Stimulated activated CD4-positive, alpha-beta T cell treated with anti-CD3 and anti-CD28 coated beads, Interleukin-1b, Interleukin-23, amount 100 ng/mL, for 1 hour (primary cell): ENCODE measurements at places on chromosomes 5 and 9.

DNA sequence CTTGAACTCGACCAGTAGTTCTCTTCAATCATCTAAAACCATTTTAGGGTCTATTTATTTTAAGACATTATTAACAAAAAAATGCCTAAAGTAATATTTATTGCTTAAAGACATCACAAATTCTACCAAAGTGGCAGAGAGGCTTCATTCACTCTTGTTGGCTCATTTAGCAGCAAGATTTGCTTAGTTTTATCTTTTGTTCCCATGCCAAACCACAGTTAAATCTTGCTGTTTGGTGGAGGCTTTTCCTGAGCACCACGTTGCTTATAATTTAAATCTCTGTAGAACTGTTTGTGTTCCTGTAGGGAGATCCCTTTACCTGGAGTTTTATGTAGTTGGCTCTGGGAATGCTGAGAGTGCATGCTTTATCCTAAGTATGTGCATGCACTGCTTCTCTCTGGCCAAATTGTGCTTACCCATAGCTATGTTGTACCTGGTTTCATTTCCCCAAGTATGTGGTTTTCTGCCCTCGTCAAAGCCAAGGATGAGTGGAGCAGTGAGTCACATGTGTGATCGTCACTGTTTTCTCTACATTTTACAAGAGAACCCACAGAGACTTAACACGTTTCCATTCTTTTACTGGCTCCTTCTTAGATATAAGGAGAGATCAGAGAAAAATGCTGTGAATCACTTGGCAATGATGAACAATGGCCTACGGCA is 42.1 kb upstream of the MAST4 start:
- no peak for DNase-seq

GRCh38 chr5:83866181-83866580 is 145.5 kb upstream of the HAPLN1 start:
- DNase-seq: no peak

DNA sequence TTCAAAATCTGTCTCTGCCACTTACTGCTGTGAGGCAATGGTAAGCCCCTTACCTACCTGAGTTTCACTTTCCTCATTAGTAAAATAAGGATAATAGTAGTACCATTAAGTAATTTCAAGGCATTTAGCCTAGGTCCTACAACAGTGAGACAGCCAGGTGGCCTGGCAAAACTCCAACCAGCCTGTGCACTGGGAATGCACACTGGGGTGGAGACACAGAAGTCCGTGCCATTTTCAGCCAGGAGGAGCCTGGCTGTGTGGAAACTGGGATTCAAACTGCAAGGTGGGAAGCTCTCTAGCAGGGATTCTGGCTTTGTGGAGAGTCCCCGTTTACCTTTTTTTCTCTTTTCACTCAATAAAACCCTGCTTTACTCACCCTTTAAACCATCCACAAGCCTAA is 630.4 kb downstream of the PRELID2 start:
- no peak for DNase-seq

DNA sequence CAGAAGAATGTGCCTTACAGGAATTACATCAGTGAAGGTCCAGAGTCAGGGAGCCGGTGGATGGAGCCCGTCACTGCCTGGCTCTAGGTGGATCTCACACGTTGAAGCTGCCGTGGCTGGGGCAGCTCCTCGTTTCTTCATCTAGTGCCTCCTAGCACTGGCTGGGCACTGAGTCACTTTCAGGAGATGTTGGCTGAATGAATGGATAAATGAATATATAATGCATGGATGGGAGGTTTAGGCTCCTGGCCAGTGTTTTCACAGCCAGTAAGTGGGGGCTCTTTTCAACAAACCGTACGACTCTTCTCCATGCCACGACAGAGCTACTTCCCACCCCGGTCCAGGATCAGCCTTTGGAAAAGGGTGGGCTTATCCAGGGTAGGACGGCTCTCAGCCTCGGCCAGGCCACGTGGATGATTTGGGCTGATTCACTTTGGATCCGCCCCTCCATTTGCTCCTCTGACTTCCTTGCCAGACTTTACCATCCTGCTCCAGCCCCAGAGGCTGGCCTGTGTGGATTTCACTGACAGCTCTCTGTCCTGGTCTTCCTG is 1.3 kb upstream of the SH3PXD2B start:
- no peak for DNase-seq

- no peak for DNase-seq
Observed at GRCh38 chr9:72322678-72323077, 42.3 kb downstream of the ZFAND5 start.

DNA sequence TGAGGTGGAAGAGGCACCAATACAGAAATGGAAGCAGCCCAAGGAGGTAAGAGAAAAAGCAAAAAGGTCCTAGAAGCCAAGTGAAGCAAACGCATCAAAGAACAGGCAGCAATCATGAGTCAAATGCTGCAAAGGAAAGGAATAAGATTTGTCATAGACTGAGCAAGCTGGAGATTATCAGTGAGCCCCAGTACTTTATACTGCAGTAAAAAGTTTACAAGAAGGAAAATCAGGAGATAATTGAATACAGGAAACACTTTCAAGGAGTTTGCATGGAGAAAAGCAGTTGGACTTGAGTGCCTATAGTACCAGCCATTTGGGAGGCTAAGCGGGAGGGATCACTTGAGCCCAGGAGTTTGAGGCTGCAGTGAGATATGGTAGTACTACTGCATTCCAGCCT is 7.2 kb upstream of the HAVCR1 start:
- no peak for DNase-seq

- no peak for DNase-seq
Observed at GRCh38 chr9:35993976-35994720, 36.2 kb upstream of the OR2S2 start.
